ENCODE measurements at places on chromosomes 5 and 9.
A peak's percentile ranks its signal among the peaks of the same experiment; 100 is the strongest.

DNA sequence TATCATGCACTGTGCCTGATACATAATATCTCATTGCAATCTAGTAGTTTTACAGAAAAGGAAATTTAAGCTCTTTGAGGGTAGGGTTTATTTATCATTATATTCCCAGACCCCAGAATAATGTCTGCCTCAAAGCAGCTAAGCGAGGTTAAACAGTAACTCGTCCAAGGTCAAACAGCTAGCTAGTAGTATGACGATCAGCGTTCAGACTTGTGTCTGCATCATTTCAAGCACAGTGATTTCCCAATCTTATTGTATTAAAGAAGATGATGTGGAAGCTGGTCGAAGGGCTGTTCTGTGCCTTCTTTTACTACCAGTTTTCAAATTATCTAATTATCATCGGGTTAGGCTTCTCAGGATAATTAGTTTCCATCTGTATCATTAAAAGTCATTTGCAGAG, 55.1 kb upstream of the NFIB start:
- H3K27me3 ChIP-seq = peaks cover 4% of the 10 kb centered on the region
- DNase-seq = no peak
- no peaks in the 10 kb centered on the region for H3K4me1 ChIP-seq
- no peaks in the 10 kb centered on the region for H3K36me3 ChIP-seq

GRCh38 chr9:124786881-124787573, 10.1 kb downstream of the OLFML2A start:
- no peaks in the 10 kb centered on the region for H3K27me3 ChIP-seq
- H3K36me3 ChIP-seq = no peaks in the 10 kb centered on the region
- H3K27ac ChIP-seq = no peak overlapping the region
- no peak for DNase-seq
- no peak overlapping the region for H3K4me3 ChIP-seq
- peaks cover 10% of the 10 kb centered on the region for H3K4me1 ChIP-seq

GRCh38 chr5:181184845-181185216, 20.2 kb downstream of the TRIM7 start:
- peak overlapping the region; percentile 90 for H3K4me3 ChIP-seq
- peaks cover 28% of the 10 kb centered on the region for H3K4me1 ChIP-seq
- no peak for DNase-seq

DNA sequence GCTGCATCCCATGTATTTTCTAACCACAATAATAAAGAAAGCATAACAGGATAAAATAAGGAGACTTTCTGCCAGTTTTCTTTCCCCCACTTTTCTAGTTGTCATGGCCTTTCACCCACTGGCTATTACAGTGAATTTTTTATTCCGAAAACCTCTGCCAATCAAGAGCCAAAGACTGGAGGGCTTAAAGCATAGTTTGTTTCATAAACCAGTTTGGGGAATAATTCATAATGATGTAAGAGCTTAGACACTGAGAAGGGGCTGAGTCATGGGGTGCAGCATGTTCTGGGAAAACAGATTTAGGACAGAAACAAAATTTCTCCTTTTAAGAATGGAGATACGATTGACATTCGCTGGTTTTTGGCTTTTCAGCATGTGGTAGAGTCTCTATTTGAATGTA, 4.4 kb upstream of the GLIPR2 start:
- H3K27me3 ChIP-seq = no peaks in the 10 kb centered on the region
- peaks cover 1% of the 10 kb centered on the region for H3K36me3 ChIP-seq
- H3K27ac ChIP-seq = no peak overlapping the region

- no peaks in the 10 kb centered on the region for H3K4me1 ChIP-seq
- DNase-seq = no peak
- H3K27me3 ChIP-seq = peaks cover 6% of the 10 kb centered on the region
- H3K27ac ChIP-seq = no peak overlapping the region
These were observed 63.4 kb upstream of the PALM2AKAP2 start for GRCh38 chr9:109716631-109717030.

DNA sequence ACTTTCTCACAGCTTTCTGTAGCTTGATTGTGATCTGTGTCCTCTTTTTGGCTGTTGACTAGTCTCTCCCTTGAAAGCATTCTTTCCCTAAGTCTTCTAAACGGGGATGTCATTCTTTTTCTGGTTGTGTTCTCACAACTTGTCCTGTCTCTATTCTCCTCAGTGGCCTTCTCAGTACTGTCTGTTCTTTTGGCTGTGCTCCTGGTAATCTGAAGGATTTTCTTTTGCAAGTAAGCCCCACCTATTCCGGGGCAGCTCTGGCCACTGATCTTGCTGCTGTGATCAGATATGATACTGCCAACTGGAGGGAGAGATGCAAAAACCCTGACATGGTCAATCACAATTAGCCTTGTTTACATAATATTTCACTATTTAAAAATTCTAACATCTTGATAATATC, 172.2 kb downstream of the CDC42SE2 start:
- DNase-seq = no peak
- no peak overlapping the region for H3K4me3 ChIP-seq
- H3K27me3 ChIP-seq = no peaks in the 10 kb centered on the region
- H3K36me3 ChIP-seq = peaks cover 31% of the 10 kb centered on the region
- peak overlapping the region; percentile 7 for H3K27ac ChIP-seq

DNA sequence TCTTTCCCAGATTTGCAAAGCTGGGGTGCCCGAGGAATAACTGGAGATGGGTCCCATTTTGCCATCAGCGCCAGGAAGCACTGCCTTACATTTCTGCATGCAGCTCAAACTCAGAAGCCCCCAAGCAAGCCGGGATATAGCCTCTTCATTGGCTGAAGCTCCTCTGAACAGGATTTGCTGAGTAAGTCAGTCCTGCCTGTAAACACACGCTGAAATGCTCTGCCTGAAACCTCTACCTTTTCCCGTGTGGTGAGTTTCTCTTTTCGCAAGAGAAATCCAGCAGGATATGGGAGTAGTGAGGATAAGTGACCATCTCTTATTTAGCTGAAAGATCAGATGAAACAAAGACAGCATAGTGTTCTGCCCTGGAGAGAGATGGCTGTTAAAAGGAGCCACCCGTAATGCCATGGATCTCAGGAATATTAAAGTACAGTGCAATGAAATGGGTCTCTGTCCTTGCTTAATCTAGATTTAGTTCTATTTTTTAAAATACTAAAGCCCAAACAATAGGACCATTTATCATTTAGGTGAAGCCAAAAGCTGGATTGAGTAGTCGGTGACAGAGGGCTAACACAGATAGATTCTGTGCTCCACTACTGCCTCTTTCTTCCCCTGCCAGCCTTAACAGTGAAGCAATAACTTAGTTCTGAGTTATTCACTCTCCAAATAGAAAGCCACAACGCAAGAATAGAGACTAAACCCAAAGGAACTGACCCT, 177.5 kb upstream of the PPP2R2B start:
- no peaks in the 10 kb centered on the region for H3K27me3 ChIP-seq
- DNase-seq = no peak
- no peak overlapping the region for H3K27ac ChIP-seq
- H3K36me3 ChIP-seq = no peaks in the 10 kb centered on the region

GRCh38 chr9:81097131-81097847, 592.1 kb downstream of the TLE1 start:
- no peak overlapping the region for H3K27ac ChIP-seq
- H3K4me1 ChIP-seq = peaks cover 4% of the 10 kb centered on the region
- no peaks in the 10 kb centered on the region for H3K27me3 ChIP-seq
- no peak for DNase-seq

DNA sequence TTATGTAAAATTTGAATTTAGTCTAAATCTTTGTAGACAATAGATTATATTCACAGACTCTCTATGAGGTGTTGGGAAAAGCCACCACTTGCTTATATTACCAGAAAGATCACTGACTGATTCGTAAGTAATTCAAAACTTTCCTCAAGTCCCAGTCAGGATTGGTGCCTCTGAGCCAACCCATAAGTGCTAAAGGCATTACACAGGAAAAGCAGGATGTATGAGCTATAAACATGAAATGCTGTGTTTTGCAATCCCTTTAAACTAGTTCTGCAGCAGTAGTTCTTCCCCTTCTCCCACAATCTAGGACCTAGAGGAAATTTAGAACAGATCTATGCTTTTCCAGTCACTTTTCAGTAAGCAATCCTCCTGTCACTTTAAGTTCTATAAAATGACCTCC, 48.0 kb downstream of the SHLD3 start:
- H3K27ac ChIP-seq = no peak overlapping the region
- H3K27me3 ChIP-seq = no peaks in the 10 kb centered on the region
- H3K4me1 ChIP-seq = no peaks in the 10 kb centered on the region
- no peak for DNase-seq
- H3K36me3 ChIP-seq = peaks cover 22% of the 10 kb centered on the region

- H3K4me1 ChIP-seq = no peaks in the 10 kb centered on the region
- H3K27ac ChIP-seq = no peak overlapping the region
- DNase-seq = no peak
These were observed 20.7 kb upstream of the EPB41L4B start for GRCh38 chr9:109341561-109341960.

DNA sequence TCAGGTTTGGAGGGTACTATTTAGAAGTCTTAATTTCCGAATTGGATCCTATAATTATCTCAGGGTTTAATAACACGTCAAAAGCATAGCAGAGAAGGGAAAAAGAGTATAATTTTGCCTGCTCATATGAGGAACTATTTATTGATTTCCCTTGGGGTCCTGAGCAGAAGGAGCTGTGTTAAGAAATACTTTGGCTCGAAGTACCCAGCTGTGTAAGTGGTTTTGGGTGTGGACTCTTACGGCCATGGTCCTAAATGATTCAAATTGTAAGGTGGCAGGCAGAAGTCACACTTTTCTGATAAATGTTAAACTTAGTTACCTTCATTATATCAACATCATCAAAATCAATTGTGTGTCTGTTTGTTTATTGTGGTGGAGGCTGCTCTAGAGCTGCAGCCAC, 190.4 kb downstream of the MTRR start:
- peaks cover 15% of the 10 kb centered on the region for H3K4me1 ChIP-seq
- DNase-seq = no peak
- peaks cover 6% of the 10 kb centered on the region for H3K27me3 ChIP-seq
- no peak overlapping the region for H3K27ac ChIP-seq
- H3K4me3 ChIP-seq = no peak overlapping the region

DNA sequence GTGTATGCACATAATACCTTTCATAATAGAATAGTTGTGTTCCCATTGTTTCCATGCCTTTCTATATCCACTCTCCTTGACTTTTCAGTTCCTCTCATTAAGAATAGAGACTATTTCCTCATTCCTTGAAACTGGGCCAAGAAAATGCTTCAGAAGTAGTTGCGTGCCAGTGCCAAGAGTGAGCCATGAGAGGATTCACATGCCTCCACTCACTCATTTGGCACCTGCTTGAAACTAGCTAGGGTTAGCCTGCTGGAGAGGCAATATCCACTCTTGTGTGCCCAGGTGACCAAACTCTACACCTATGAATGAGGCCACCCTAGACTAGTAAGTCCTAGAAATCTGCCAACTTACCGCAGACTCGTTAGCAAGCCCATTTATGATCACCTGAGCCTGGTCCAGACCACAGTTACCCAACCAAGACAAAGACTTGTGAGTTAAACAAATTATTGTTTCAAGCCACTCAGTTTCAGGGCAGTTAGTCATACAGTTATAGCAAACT, 276.3 kb downstream of the EPB41L4A start:
- H3K27me3 ChIP-seq = peaks cover 13% of the 10 kb centered on the region
- no peak overlapping the region for H3K27ac ChIP-seq
- no peak for DNase-seq
- no peaks in the 10 kb centered on the region for H3K36me3 ChIP-seq

DNA sequence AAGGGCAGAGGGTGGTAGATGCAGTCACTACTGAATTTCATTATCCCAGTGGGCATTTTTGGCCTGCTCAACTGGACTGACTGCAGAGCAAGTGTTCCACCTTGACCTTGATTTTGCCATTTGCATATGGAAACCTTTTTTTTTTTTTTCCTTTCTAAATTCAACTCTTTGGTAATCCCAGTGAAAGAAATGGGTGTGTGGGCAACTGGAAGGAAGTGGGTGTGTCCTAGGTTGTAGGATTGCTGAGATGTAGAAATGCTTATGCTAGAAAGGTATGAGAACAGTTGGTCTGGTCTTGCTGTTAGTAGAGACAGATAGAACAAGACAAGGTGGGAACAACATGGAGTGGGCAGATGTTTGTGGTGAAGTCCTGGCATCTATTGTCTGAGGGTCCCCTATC, 7.8 kb upstream of the IL12B start:
- H3K4me1 ChIP-seq = peaks cover 43% of the 10 kb centered on the region
- no peak for DNase-seq
- peak overlapping the region; percentile 7 for H3K4me3 ChIP-seq
- H3K27me3 ChIP-seq = no peaks in the 10 kb centered on the region

GRCh38 chr5:150082374-150082773, 4.0 kb downstream of the CSF1R start:
- DNase-seq = no peak
- H3K36me3 ChIP-seq = no peaks in the 10 kb centered on the region
- H3K27ac ChIP-seq = peak overlapping the region; percentile 46
- peaks cover 5% of the 10 kb centered on the region for H3K27me3 ChIP-seq

DNA sequence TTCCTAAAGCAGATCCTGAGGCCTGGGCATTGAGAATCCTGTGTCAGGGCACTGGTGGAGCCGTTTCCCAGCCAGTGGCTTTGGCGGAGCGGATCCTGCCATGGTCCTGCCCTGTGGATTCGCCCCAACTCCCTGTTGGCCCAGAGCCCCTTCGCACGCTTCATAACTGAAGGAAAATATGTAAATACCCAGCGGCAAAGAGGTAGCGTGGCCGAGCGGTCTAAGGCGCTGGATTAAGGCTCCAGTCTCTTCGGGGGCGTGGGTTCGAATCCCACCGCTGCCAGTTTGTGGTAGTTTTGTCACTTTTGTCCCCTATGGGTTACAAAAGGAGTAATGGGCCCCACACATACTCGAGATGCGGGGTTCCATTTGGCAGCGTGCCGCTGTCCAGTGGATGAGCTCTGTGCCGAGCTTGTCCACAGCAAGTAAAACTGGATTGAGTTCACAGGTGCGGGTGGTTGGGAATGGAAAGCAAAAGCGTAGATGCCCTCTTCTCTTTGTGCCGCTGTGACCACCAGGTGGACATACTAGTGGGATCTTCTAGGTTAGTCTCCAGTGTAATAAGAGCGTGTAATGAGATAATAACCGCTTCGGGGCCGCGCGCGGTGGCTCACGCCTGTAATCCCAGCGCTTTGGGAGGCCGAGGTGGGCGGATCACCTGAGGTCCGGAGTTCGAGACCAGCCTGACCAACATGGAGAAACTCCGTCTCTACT, 17.3 kb downstream of the TRIM7 start:
- peak overlapping the region; percentile 100 for H3K27ac ChIP-seq
- no peaks in the 10 kb centered on the region for H3K27me3 ChIP-seq
- H3K36me3 ChIP-seq = no peaks in the 10 kb centered on the region
- DNase-seq = peak; percentile 56
- H3K4me3 ChIP-seq = peak overlapping the region; percentile 96

- no peak overlapping the region for H3K27ac ChIP-seq
- peaks cover 31% of the 10 kb centered on the region for H3K4me1 ChIP-seq
- no peaks in the 10 kb centered on the region for H3K36me3 ChIP-seq
These were observed 11.0 kb upstream of the TRAF1 start for GRCh38 chr9:120937596-120937995.

- peaks cover 40% of the 10 kb centered on the region for H3K36me3 ChIP-seq
- H3K4me1 ChIP-seq = peaks cover 5% of the 10 kb centered on the region
- no peak for DNase-seq
- H3K27me3 ChIP-seq = no peaks in the 10 kb centered on the region
- peak overlapping the region; percentile 53 for H3K27ac ChIP-seq
These were observed 62.2 kb downstream of the RNF38 start for GRCh38 chr9:36337865-36338264.
